ENCODE measurements at places on chromosomes 6 and 20. TPM values are rescaled to one million over a fixed set of nuclear protein-coding genes. Genes with fewer than 3 reads are reported as not detected.

GRCh38 chr20:35650632-35651031 is 14.1 kb downstream of the CPNE1 start:
- DNase-seq, result no peak

PHACTR1 gene
- 2.5 TPM for total RNA-seq

- no peak for DNase-seq
Observed at GRCh38 chr6:43868467-43868866, 98.5 kb downstream of the VEGFA start.

GRCh38 chr6:170092826-170093225 is 198.1 kb downstream of the DLL1 start:
- DNase-seq, result no peak

- DNase-seq, result no peak
Observed at GRCh38 chr6:165745492-165745891, 82.5 kb upstream of the PDE10A start.

LY6G6C gene
- 1.1 TPM for total RNA-seq

DNA sequence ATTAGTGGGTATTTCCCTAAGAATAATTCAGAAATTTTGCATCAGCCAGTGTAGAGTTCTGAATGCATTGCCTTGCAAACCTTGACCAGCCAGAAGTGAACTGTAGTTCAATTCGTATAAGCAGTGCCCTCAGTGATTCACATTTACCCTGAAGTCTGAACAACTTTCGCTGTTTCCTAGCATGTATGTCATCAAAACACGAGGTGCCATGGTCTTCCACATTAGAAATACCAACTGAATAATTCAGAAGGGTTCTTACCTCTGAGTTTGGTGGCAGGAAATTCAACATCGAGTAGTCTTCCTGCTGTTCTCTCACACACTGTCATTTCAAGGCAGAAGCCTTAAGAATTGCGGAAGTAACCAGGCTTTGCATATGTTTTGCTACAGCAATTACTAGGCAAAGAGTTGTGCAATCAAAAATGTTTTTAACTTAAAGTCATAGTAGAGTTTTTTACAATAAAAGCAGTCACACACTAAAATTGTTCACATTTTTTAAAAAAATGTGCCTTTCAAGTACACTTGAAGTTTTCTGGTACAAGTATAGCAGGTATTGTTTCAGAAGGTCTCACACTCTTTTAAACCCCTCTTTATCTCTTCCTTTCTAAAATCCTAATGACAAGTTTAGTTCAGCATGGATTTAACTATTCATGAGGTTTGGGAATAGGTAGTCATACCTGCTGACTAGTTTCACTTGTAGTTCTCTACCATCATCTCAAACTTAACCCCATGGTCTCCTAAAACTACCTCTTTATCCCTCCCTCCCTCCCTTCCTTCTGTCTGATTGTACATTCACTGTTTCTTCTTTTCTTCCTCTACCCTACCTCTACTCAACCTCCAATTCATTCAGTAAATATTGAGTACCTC is 118.3 kb downstream of the STXBP5 start:
- DNase-seq, result no peak

DNA sequence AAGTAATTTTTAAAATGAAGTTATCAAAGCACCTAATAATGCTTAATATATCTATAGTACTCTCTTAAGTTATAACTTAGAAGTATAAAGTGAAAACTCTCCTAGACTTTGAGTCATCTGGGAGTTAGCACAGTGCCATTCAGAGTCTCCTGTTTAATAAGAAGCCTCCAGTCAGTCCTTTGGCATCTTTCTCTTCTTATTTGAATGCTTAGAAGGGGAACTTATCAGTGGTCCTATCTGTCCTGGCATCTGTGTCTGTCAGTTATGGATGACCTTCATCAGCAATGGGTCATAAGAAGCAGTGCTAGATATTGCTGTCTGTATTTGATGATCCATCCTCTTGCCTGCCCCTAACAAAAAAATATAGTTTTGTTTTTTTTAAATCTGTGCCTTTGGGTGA is 15.2 kb downstream of the TMEM200A start:
- DNase-seq, result no peak

DNA sequence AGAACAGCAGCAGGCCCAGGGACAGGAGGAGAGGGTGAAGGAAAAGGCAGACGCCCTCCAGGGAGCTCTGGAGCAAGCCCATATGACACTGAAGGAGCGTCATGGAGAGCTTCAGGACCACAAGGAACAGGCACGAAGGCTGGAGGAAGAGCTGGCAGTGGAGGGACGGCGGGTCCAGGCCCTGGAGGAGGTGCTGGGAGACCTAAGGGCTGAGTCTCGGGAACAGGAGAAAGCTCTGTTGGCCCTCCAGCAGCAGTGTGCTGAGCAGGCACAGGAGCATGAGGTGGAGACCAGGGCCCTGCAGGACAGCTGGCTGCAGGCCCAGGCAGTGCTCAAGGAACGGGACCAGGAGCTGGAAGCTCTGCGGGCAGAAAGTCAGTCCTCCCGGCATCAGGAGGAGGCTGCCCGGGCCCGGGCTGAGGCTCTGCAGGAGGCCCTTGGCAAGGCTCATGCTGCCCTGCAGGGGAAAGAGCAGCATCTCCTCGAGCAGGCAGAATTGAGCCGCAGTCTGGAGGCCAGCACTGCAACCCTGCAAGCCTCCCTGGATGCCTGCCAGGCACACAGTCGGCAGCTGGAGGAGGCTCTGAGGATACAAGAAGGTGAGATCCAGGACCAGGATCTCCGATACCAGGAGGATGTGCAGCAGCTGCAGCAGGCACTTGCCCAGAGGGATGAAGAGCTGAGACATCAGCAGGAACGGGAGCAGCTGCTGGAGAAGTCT is 25.5 kb downstream of the C20orf173 start:
- peak; percentile 45 for DNase-seq

GRCh38 chr6:110325197-110325596 is 33.0 kb downstream of the METTL24 start:
- peak; percentile 86 for DNase-seq

DNA sequence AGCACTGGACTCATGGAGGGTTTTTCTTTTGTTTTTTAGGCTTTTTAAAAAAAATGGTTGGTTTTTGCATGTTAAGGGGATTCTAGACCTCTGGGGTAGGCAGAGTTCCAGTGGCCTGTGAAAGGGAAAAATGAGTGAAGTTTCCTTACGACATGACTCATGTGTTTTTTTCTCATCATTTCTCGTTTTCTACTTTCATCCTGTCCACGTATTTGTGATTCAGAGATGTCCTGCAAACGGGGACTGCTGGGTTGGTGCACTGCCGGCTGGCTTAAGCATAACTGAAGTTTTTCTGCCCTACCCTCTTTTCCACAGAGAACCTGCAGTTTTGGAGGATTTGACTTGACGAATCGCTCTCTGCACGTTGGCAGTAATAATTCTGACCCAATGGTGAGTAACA is 182.3 kb downstream of the SASH1 start:
- DNase-seq, result no peak

MROH8 gene
- total RNA-seq, result 10.5 TPM

DNA sequence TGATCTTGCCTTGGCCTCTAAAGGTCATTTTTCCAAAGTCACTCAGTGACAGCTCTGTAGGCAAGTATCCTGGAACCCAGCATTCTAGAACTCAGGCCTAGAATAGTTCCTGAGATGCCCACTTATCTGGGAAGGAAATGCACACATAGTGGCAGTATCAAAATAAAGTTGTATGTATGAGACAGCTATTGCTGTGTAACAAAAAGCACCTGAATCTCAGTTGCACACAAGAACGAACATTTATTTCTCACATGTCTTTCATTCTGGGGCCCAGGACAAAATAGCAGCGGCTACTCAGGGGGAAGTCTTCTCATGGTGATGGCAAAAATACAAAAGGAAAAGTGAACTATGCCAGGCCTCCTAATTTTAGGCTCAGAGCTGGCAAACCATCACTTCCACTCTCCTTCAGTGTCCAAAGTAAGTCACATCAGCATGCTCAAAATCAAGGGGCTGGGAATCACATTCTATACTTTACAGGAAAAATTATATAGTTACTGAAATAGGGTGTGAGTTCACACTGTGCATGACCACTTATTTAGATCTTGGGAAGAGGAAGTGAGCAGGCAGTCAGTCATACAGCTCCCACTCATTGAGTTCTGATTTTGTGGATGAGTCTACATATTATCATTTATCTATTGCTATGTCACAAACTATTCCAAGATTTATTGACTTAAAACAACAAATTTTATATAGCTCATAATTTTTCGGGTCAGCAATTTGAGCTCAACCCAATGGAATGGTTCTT is 133.7 kb upstream of the RIN2 start:
- DNase-seq, result no peak

KCNK16 gene
- total RNA-seq, result not detected

GRCh38 chr6:158773581-158774449 is 45.4 kb downstream of the EZR start:
- no peak for DNase-seq
